Urinary bladder (tissue), 4 donors: ENCODE measurements at places on chromosomes 6 and 20. TPM values are rescaled to one million over a fixed set of nuclear protein-coding genes. Genes with fewer than 3 reads are reported as not detected.

- no peak for DNase-seq
Measured at GRCh38 chr6:40325041-40325440, 262.1 kb downstream of the LRFN2 start.

- no peak for DNase-seq
Measured at GRCh38 chr6:136783495-136784270, 8.6 kb downstream of the MAP3K5 start.

DNA sequence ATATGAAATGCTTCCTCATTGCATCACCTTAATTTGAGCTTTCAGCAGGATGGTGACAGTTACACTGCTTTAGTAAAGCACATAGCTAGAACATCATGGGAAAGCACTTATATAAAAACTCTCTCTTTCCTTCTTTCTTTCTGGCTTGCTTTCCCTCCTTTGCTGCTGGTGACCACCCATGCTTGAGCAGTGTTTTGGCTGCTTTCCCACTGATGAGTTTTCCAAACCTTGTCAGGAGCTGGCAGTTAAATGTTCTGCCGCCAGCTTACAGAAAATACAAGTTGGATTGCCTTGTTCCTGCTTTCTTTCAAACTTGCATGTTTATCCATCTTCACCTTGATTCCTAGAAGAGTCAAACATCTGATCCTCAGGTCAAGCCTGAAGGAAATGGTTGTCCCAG lies 323.9 kb downstream of the FOXA2 start:
- no peak for DNase-seq

DNA sequence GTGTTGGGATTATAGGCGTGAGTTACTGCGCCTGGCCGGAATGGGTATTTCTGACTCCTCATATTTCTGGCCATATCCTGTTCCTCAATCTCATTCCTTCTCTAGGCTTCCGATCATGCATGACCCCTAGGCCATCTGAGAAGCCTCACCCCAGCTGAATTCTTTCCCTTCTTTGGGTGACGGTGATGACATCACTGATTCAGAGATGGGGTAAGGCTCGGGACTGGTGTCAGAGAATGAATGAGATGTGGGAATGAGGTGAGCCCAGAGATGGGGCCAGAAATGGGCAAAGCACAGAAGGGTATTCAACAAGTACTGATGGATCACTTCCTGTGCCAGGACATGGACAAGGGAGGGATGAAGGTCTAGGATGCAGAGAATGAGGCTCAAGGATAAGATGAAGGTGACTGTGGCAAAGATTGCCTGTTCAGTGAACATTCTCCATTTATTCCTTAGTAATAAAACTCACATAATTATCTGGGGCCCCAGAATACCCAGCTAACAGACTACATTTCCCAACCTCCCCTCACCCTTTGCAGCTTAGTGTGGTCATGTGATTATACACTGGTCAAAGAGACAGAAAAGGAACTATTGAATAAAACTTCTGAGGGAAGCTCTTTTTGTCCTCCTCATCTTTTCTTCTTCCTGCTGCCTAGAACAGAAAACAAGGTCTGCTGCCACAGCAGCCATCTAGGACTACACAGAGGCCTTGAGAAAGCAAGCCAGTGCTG lies 39.6 kb downstream of the KIAA0319 start:
- no peak for DNase-seq

GRCh38 chr6:130810307-130811030 lies 16.7 kb upstream of the SMLR1 start:
- DNase-seq: no peak

GRCh38 chr6:134521116-134521501 lies 203.2 kb upstream of the SGK1 start:
- DNase-seq: no peak

GRCh38 chr6:143139239-143139784 lies 78.6 kb downstream of the AIG1 start:
- DNase-seq: no peak

GRCh38 chr20:18705910-18706309 lies 107.7 kb upstream of the SCP2D1 start:
- no peak for DNase-seq

GRCh38 chr6:3340358-3340802 lies 81.6 kb downstream of the PSMG4 start:
- DNase-seq: no peak

GRCh38 chr6:90186026-90186425 lies 110.6 kb downstream of the BACH2 start:
- no peak for DNase-seq

- no peak for DNase-seq
Measured at GRCh38 chr6:149890629-149891045, 7.3 kb downstream of the RAET1E start.

- no peak for DNase-seq
Measured at GRCh38 chr6:29496961-29497360, 9.2 kb upstream of the MAS1L start.

DNA sequence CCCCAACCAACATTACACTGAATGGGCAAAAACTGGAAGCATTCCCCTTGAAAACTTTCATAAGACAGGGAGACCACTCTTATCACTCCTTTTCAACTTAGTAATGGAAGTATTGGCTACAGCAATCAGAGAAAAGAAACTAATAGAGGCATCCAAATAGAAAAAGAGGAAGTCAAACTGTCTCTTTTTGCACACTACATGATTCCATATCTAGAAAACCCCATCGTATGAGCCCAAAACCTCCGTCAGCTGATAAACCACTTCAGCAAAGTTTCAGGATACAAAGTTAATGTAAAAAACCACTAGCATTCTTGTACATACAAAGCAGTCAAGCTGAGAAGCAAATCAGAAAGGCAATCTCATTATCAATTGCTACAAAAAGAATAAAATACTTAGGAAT lies 580.4 kb upstream of the PTCHD4 start:
- no peak for DNase-seq

Gene RALGAPA2
- 15.3 TPM for polyA plus RNA-seq

Gene TPX2
- 0.84 TPM for polyA plus RNA-seq

Gene GNMT
- polyA plus RNA-seq: 0.52 TPM

Gene SMOC2
- 176 TPM for polyA plus RNA-seq

Gene ADGB
- polyA plus RNA-seq: not detected

Gene ARFGEF3
- polyA plus RNA-seq: 1.3 TPM
